Stimulated activated CD8-positive, alpha-beta memory T cell treated with anti-CD3 and anti-CD28 coated beads, Interleukin-7, amount 100 ng/mL, for 4 hours (primary cell): ENCODE measurements at places on chromosomes 1 and 21.

GRCh38 chr1:3501856-3502640, 47.6 kb downstream of the ARHGEF16 start:
- no peak for DNase-seq

- peak; percentile 44 for DNase-seq
Measured at GRCh38 chr1:200738949-200739651, 407 bp downstream of the CAMSAP2 start.

GRCh38 chr1:63307196-63307794, 15.1 kb upstream of the FOXD3 start:
- no peak for DNase-seq

DNA sequence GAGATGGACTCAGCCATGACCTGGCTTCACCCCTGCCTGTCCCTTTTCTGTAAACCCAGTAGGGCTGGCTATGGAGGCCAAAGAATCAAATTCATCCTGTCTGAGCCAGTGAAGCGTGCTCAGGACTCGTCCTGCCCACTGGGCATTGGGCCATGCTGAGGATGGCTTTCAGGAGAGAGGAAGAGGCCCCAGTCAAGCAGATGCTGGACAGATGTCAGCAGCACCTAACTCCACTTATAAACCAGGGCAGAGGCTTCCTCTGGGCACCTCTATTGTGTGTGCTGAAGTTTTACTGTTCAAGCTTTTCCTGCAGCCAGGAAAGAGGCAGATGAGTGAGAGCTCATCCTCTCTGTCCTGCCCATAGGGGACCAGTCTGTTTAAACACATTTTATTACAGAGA, 97.4 kb upstream of the GCLM start:
- no peak for DNase-seq

- DNase-seq = no peak
Measured at GRCh38 chr1:223755992-223756775, 43.8 kb downstream of the CAPN2 start.

GRCh38 chr21:32562915-32563314, 22.4 kb downstream of the TCP10L start:
- no peak for DNase-seq

DNA sequence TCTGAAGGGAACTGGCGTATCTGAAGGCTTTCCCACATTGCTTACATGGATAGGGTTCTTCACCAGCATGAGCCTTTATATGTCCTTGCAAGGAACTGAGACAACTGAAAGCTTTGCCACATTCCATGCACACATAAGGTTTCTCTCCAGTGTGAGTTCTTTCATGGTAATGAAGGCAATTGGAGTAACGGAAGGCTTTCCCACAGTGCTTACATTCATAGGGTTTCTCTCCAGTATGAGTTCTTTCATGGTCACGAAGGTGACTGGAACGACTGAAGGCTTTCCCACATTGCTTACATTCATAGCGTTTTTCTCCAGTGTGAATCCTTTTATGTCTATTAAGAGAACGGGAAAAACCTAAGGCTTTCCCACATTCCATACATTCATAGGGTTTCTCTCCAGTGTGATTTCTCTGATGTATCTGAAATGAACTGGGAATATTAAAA, 15.0 kb downstream of the ZNF124 start:
- DNase-seq = no peak

DNA sequence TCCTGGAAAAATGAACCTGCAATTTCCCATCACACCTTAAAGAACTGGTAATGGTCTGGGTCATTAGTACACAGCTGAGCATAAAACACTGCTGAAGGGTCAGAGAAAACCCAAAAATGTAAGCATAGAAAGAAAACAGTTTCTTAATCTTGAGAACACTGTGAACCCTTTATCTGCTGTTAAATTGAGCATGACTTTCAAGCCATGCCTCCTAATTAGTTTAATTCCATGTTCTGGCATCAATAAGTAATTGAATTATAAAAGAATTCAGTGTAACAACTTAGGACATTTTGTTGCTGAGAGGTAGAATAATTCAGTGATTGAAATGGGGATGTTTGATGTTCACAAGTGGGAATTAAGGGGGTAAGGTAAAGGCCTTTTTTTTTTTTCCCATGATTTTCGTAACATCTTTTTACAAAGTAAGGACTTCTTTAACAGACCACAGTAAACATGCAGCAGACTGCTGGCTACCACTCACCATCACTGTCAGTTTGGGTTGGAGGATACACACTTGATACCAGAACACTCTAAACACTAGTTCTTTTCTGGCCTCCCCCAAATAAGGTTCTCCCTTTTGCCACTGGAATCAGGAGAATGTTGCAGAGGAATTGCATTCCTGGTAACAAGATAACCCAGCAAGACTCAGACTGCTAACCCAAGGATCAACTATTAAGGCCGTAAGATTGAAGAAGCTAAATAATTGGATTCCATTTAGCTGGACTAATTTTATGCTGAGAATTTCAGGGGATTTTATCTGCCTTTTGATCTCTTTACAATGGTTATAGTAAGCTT, 3.0 kb downstream of the RWDD3 start:
- DNase-seq = no peak

GRCh38 chr1:89955311-89956205, 39.4 kb upstream of the ZNF326 start:
- DNase-seq = no peak

- no peak for DNase-seq
Measured at GRCh38 chr1:74679811-74680210, 6.2 kb upstream of the ERICH3 start.

DNA sequence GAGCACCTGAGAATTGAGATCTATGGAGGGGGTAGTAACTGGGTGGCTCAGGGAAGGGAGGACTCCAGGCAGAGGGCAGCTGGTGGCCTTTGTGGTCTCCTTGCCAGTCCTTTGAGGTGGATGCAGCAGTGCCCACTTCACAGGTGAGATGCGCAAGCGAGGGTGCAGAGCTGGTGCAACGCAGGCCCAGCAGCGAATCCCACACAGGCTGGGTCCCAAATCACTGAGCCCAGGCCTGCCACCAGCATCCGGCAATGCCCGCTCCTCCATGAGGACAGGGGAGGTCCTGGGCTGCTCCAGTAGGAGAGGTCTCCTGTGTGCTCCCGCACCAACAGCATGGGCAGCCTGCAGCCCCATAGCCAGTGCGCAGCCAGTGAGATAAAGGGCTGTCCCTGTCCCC, 318.0 kb downstream of the PCP4 start:
- DNase-seq = no peak

GRCh38 chr1:28864695-28865094, 49.7 kb upstream of the EPB41 start:
- no peak for DNase-seq

GRCh38 chr1:30719406-30720270, 3.7 kb downstream of the MATN1 start:
- DNase-seq = no peak

DNA sequence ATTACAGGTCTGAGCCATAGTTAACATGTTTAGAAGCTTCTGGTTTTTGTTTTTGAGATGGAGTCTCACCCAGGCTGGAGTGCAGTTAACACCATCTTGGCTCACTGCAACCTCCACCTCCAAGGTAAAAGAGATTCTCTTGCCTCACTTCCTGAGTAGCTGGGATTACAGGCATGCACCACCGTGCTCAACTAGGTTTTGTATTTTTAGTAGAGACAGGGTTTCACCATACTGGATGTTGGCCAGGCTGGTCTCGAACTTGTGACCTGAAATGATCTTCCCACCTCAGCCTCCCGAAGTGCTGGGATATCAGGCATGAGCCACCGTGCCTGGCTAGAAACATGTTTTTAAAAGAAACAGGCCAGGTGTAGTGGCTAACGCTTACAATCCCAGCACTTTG, 10.5 kb downstream of the NDUFS5 start:
- DNase-seq = no peak

DNA sequence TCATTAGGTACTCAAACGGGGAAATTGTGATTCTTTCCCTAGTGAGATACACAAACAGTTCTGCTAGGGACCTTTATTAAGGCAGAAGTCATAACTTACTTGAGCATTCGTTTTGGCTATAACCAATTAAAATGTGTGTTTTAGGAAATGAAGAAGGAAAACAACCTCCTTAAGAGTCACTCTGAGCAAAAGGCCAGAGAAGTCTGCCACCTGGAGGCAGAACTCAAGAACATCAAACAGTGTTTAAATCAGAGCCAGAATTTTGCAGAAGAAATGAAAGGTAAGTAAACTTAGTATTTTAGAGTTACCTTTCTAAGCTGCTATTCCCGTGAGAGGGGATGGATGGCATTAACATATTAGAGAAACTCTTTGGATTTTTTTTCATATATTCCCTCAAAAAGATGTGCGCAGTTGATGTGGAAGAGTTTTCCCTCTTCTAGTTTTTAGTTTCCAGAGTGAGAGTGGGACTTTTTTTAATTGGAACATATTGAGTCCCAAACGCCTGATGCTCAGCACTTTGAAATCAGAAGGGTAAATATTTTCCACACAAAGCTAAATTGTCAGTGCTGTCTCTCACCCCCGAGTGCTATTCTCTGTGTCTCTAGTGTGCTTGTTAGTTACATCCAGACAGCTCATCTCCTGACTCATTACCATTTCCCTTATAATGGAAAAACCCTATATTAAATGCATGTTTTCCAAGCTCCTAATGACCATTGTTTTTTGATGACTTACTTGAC, 34.9 kb downstream of the CENPF start:
- no peak for DNase-seq

DNA sequence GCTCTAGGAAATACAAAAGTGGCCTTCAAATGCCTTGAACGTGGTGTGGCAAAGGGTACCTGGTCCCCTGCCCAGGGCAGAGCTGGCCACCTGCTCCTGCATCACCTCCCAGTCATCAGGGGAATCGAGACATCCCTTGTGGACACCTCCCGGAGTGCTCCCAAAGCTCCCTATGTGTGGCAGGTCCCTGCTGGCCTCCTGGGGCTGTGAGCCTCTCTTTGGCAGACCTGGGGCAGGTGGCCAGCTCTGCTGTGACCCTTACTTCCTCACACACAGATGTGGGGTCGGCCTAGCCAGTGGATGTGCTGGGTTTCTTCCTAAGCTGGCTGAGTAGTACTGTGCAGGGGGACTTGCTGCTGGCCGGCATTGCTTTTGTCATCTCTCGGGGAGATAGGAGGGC, 86.5 kb downstream of the ITPKB start:
- DNase-seq = no peak

GRCh38 chr1:45654540-45655280, 30.9 kb upstream of the CCDC17 start:
- no peak for DNase-seq

- no peak for DNase-seq
Measured at GRCh38 chr1:33060579-33061083, 20.3 kb upstream of the AZIN2 start.

DNA sequence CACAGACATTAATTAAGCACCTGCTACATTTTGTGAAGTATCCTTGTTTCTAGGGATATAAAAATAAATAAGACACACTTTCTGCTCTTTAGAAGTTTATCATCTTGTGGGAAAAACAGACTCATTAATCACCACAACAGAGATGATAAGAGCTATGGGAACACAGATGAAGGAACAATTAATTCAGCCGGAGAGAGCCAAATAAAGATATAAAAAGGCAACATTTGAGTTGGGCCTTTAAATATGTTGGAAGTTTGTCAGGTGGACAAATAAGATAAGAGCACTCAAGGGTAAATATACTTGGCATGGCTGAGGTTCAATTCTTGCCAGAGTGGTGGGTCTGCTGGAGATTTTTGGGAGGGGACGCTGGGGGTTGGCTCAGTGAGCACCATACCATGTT, 34.2 kb upstream of the VTCN1 start:
- DNase-seq = no peak

GRCh38 chr1:188941986-188942385, 1535.7 kb downstream of the BRINP3 start:
- DNase-seq = no peak

DNA sequence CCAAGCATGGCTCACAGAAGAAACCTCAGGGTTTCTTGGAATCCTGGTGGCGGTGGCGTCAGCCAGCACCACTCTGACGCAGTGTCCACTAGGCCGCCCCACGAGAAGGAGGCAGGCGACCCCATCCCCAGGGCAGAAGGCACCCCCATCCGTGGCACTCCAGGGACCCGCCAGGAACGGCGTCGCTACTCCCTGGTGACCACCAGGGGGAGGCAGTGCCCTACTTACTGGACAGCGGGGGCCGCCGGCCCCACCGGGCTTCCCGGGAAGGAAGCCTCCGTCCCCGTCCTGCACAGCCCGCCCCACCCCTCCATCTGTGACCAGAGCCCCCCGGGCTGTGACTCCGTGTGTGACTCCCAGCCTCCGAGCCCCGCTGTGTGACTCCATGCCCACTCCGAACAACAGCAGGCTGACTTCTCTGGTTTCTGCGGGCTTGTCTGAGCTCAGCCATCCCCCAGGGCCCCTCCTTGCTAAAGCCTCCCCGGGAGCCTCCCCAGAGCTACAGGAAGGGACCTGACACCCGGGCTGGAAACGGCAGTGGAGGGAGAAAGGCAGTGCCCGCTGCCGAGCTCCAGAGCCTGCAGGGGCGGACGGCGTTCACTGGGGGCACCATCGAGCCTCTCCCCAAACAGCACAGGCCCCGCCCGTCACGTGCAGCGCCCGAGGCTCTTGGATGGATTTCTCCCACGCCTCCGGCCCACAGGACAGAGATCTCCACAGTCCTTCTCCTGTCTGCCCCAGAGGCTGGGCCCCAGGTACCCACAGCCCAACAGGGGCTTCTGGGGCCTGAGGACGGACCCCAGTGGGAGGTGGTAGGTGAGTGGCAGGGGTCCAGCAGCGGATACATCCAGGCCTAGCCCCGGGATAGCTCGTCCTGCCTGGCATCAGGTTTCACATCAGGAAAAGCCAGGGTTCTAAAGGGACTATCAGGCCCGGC, 21.1 kb downstream of the KIF17 start:
- DNase-seq = peak; percentile 50
